ENCODE measurements at places on chromosomes 3 and 15. TPM values are rescaled to one million over a fixed set of nuclear protein-coding genes. Genes with fewer than 3 reads are reported as not detected.

DNA sequence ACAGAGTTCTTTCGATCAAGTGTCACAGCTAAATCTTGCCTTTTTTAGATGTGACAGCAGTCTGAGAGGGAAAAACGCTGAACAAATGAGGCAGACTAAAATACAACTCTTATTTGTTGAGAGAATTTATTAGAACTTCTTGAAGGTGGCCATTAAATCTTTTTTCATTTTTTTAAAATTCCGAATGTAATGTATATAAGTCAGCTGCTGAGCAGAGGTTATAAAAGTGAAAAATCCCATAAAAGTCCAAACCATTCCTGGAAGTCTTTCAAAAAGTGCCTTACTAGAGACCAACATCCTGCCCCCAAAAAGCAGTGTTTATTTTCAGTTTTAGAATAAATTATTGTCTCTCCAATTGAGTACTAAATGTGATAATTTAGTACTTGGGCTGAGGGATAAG lies 3.1 kb downstream of the TSEN2 start:
- no peak for DNase-seq

GRCh38 chr15:85010386-85011159 lies 28.9 kb downstream of the PDE8A start:
- no peak for DNase-seq

DNA sequence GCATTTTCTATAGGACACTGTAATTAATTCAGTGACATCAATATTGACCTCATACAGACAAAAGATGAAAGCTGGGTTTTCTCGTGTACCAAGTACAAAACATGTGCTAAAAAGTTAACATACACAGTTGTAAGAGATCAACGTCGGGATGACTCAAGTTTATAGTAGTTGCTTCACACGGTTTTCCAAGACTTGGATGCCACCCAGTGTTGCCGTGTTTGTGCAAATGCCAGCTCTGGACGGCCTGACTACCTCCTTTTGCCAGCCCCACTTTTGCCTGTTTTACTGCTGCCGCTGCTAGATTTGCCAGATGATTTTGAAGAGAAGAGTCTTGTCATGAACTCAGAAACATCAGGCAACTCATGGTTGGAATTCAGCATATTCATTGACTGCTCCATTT lies 17.6 kb downstream of the EMC7 start:
- DNase-seq, result no peak

- DNase-seq, result no peak
Measured at GRCh38 chr15:71666763-71667620, 143.4 kb upstream of the NR2E3 start.

DNA sequence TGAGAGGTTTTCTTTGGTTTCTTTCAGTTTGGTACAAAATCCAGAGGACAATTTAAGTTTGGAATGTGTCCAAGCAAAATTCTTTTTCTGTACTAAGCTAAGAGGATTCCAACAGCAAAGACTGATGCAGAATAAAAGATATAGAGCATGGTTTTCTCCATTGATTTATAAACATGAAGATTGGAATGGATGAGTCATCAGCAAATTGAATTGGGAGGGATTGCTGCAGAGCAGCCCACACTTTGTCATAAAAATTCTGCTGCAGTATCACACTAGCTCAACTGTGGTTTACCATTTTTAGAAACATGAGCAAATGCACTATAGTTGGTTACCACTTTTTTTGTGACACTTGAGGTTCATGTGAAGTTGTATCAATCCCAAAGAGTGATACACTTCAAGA lies 16.1 kb upstream of the LARP6 start:
- no peak for DNase-seq

- no peak for DNase-seq
Measured at GRCh38 chr15:78057803-78058202, 19.7 kb downstream of the TBC1D2B start.

Gene TM4SF1
- total RNA-seq, result 39.4 TPM

Gene FGF12
- total RNA-seq, result 9.8 TPM
